ENCODE measurements at places on chromosomes 1 and 21. TPM values are rescaled to one million over a fixed set of nuclear protein-coding genes. Genes with fewer than 3 reads are reported as not detected.

DNA sequence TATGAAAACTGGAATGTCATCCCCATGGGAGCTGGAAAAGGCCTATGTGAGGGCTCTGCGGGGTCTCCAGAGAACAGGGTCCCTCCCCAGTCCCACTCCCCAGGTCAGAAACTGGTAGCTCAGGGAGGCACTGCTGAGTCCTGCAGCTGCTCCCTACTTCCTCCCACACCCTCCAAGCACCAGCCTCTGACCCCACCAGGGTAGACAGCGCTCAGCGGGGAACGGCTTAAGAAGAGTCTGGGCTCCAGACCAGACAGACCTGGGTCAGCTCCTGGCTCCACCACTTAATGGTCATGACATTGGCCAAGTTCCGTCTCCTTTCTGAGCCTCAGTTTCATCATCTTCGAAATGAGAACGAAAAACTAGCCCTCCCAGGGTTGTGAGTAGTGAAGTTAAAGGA, 7.2 kb downstream of the LRP8 start:
- DNase-seq, result no peak

DNA sequence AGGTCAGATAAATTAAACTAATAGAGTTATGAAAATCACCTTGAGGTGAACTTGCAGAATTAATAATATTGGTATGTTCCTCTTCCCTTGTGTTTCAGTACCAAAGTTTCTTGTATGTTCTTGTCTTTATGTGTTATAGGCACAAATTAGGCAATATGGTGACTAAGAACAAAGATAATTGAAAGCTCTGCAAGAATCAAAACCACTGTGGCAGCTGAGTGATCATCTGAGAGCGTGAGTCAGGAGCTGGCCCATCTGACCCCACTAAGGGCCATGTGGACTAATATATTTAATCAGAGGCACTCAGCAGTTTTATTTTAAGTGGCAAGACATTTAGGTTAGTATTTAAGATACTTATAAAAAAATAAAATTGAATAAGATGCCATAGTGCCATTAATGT, 12.8 kb upstream of the CASQ2 start:
- DNase-seq, result no peak

Gene OR2L3
- not detected for total RNA-seq

DNA sequence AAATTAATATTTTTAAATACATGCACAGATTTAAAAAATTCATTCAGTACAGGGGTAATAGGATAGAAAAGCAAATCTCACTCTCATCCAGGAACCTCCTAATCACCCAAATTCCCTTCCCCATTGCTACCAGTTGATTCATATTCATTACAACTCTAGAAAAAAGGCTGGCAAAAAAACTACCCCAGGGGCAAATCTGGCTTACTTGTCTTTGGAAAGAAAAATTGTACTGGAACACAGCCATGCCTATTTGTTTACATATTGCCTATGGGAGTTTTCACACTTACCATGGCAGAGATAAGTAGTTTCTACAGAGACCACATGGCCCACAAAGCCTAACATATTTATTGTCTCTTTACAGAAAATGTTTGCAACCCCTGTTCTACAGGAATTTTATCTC, 8.9 kb upstream of the RBM34 start:
- no peak for DNase-seq

- DNase-seq, result no peak
Measured at GRCh38 chr1:98119796-98120195, 199.0 kb upstream of the DPYD start.

DNA sequence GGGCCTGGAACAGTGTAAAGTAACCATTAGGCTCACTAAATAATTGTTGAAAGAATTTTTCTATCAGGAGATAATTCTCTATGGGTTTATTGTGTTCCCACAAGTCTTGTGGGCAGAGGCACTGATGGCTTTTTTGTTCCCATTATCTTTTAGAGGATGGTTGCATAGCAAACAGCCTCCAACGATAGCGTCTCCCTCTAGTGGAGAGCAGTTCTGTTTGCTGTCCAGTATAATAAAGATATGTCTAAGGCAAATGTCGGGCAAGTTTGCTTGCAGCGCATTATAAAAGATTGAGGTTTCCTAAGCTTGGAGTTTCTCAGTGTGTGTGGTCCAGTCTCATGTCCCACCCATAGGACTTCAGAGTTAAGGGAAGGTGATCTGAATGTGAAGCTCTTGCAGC, 1.3 kb upstream of the SLC6A17 start:
- DNase-seq, result no peak

GRCh38 chr1:35369922-35370671, 101.6 kb downstream of the ZMYM4 start:
- peak; percentile 94 for DNase-seq

GRCh38 chr1:50447961-50448360, 24.7 kb upstream of the DMRTA2 start:
- DNase-seq, result no peak

DNA sequence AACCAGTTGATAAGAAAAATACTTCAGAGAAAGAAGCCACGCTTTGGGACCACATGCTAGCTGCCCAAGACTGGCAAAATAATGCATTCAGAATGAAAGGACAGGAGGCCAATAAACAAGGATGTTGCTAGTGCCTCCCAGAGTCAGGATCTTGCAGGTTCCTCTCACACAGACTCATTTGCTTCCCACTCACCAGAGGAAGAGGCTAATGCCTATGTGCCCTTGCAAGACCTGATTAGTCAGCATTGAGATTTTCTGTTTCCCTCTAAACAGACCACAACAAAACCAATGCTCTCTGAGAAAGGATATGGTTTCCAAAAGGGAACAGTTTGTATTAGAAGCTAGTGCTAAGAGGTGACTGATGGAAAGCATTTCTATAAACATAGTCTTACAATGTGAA, 85.7 kb downstream of the NRDC start:
- peak; percentile 24 for DNase-seq

- no peak for DNase-seq
Measured at GRCh38 chr1:91712981-91713841, 172.7 kb downstream of the TGFBR3 start.

Gene TSEN15
- total RNA-seq, result 25.8 TPM

- no peak for DNase-seq
Measured at GRCh38 chr1:14781811-14782210, 183.3 kb downstream of the KAZN start.

GRCh38 chr1:162943622-162944021, 82.6 kb upstream of the CCDC190 start:
- no peak for DNase-seq

Gene B3GALT2
- not detected for total RNA-seq

GRCh38 chr1:226406401-226406881, 1.5 kb downstream of the PARP1 start:
- no peak for DNase-seq

- no peak for DNase-seq
Measured at GRCh38 chr1:172885971-172886370, 164.8 kb downstream of the TNFSF18 start.

- DNase-seq, result no peak
Measured at GRCh38 chr1:91506071-91506470, 5.4 kb downstream of the CDC7 start.

- no peak for DNase-seq
Measured at GRCh38 chr1:81288689-81289088, 512.0 kb upstream of the ADGRL2 start.

Gene PLA2G2F
- total RNA-seq, result not detected

- no peak for DNase-seq
Measured at GRCh38 chr1:173682184-173682583, 12.5 kb upstream of the ANKRD45 start.

Gene IFI44L
- total RNA-seq, result 1.5 TPM

DNA sequence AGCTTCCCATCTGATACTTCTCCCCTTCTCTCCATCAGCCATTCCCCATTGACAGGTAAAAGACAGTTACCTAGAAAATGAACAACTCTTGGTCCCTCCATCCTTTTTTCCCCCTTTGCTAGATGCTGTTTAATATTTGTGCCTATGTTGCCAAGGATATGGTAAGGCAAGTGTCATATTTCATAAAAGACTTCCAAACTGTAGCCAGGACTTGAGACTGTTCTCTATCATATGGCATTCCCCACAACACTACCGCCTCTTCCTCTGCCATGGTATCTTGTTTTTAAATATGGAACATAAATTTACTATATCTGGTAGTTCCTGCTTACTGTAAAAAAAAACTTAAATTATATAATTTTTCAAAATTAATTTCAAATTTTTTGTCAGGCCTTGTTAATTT, 97.2 kb downstream of the PHTF1 start:
- DNase-seq, result no peak

Gene CFAP107
- not detected for total RNA-seq

Gene EFNA1
- 107 TPM for total RNA-seq

GRCh38 chr1:22224631-22225030, 81.7 kb upstream of the WNT4 start:
- DNase-seq, result no peak

DNA sequence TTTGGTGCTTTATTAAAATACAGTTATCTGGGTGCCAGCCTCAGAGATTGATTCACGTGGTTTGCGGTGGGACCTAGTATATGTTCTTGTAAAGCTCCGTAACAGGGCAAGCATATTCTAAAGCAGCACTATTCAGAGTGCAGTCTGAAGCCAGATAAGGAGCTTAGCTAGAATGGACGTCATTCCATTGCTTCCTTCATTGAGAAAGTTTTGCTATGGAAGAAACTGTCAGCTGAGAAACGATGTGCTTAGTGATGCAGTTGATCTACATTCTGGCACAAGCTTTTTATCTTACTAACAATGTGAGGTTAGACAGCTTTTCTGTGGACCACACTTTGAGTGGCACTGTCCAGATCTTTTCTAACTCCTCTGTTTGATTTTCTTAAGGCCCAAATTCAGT, 26.2 kb downstream of the SLC44A3 start:
- DNase-seq, result no peak

DNA sequence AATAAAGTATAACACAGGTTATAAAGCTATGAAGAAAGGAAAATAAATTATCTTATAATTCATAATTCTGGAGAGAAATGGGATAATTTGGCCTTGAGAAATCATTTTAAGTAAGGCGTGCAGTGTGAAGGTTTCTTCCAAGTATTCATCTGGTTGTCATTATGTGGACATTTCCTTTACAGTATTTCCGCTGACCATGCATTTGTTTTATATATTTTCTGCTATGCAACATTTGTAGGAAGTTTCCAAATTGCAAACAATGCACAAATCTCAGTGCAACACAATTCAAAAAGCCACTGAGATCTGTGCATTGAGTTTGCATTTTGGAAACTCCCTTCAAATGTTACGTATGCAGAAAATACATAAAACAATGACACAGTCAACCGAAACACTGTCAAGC, 17.8 kb downstream of the ZNF670 start:
- no peak for DNase-seq

Gene OSCP1
- 4.6 TPM for total RNA-seq

Gene CD160
- total RNA-seq, result not detected

DNA sequence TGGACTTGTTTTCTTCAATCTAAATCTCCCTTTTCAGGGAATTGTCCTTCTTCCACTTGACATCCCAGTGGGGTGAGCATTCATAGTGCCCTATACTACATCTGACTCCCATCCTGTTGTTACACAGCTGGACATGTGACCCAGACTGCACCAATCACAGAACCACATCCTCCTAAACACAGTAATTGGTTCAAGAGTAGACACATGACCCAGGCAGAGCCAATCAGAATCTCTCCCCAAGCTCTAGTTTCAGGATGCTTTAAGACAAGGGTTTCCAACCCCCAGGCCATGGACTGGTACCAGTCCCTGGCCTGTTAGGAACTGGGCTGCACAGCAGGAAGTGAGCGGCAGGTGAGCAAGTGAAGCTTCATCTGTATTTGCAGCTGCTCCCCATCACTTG, 5.6 kb upstream of the DDOST start:
- DNase-seq, result peak; percentile 11

DNA sequence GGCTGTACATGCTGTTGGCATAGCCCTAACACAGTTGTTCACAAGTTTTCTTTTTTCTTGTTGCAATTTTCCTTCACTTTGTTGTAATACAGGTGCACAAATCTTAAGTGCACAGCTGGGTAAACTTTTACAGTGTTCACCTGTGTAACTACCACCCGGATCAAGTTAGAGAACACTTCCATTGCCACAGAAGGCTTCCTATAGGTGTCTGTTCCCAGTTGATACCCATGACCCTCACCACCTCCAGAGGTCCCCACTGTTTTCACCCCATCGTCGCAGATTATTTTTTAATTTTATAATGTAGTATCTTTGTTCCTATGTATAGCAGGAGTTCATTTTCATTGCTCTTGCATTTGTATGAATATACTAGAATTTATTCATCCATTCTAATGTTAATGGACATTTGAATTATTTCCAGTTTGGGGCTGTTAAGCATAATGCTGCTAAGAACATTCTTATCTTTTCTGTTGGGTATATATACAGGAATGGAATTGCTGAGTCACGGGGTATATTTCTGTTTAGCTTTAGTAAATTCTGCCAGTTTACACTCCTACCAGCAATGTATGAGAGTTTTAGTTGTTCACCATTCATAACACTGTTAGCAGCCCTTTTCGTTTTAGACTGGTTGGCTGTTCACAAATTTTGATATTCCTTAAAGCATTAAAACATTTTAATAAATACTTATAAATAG, 16.4 kb downstream of the SPRTN start:
- peak; percentile 43 for DNase-seq

Gene ASPM
- 55.1 TPM for total RNA-seq

GRCh38 chr1:1361982-1362423, 3.6 kb upstream of the MXRA8 start:
- no peak for DNase-seq

GRCh38 chr1:10564063-10564462, 89.3 kb downstream of the PEX14 start:
- no peak for DNase-seq

Gene RGS16
- not detected for total RNA-seq

GRCh38 chr21:14548779-14549178, 2.7 kb upstream of the SAMSN1 start:
- no peak for DNase-seq

- DNase-seq, result no peak
Measured at GRCh38 chr1:155513300-155513916, 49.2 kb downstream of the ASH1L start.

DNA sequence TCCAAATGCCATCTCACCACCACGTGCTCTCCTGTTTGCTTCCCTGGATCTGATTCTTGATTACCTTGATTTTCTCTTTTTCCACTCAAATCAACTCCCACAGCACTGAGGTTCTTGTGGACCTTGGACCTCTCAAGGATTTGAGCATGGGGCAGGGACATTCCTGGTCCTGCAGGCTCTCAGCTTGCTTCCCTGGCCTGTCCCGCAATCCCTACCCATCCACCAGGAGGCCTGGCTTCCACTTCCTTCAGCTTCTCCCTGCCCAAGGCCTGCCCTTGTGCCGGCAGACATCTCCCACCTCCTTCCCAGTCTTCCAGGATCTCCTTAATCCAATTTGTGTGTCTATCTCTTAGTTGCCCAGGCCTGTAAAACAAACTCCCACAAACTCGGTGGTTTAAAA, 21.6 kb downstream of the PLA2G2A start:
- no peak for DNase-seq

DNA sequence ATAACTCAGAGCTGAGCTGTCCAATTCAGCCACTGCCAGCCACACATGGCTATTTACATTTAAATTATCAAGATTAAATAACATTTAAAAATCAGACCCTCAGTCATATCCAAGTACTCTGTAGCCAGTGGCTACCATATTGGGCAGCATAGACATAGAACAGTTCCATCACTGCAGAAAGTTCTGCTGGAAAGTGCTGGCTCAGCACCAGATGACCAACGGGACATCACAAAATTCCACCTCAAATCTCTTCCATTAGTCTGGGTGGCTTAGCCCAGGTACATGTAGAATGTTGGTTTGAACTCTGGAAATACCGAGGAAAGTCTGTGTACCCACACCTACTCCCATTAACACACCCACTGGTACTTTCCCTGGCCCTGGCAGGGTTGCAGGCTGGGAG, 129.3 kb downstream of the ZSCAN20 start:
- DNase-seq, result no peak

Measured in endothelial cell of umbilical vein (primary cell).